ENCODE measurements at places on chromosomes 4 and X.
A peak's percentile ranks its signal among the peaks of the same experiment; 100 is the strongest.

DNA sequence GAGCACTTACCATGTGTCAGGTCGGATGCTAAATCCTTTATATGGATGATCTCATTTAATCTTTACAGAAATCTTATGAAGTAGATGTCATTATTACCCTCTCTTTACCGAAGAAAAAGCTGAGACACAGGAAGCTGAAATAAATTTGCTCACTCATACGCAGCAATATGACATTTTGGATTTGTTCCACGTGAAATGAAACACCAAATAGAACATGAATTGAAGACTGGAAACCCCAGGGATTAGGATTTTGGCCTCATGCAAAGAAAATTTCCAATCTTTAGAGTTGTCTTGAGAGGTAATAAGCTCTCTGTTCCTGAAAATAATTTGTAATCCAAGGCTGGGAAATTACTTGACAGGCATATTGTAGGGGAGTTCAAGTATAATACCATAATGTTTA, 354.4 kb upstream of the CLNK start:
- DNase-seq = no peak

DNA sequence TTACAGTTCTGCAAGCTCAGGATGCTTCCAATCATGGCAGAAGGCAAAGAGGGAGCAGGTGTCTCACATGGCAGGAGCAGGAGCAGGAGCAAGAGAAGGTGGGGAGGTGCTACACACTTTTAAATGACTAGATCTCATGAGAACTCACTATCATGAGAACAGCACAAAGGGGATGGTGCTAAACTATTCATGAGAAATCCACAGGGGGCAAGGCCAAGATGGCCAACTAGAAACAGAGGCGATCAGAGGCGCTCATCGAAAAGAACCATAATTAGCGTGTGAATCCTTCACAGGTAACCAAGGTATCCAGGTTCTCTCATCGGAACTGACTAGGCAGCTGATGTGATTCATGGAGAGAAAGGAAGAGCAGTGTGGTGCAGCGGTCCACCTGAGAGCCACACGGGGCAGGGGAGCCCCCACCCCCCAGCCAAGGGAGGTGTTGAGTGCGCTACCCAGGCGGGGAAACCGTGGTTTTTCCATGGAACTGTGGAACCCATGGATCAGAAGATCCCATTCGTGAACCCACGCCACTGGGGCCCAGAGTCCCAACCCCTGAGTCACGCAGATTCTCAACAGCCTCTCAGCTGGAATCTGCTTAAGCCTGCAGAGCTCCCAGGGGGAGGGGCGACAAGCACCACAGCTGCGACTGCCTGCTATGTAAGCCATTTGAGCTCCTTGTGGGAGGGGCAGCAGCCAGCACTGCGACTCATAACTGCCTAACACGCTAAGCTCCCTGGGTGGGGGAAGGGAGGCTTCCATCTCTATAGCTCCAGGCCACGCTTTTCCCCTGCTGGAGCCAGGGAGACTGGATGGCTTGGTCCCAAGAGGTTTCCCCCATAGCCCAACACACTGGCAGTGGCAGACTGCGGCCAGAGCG, 46.7 kb downstream of the FGF16 start:
- peak; percentile 54 for DNase-seq

GRCh38 chrX:45769761-45770582, 569.3 kb upstream of the DIPK2B start:
- DNase-seq = peak; percentile 76

GRCh38 chrX:13760426-13760825, 25.9 kb downstream of the OFD1 start:
- no peak for DNase-seq

- no peak for DNase-seq
These were observed 5.6 kb downstream of the NYX start for GRCh38 chrX:41452565-41453356.

GRCh38 chr4:113572620-113573019, 188.9 kb downstream of the CAMK2D start:
- no peak for DNase-seq

DNA sequence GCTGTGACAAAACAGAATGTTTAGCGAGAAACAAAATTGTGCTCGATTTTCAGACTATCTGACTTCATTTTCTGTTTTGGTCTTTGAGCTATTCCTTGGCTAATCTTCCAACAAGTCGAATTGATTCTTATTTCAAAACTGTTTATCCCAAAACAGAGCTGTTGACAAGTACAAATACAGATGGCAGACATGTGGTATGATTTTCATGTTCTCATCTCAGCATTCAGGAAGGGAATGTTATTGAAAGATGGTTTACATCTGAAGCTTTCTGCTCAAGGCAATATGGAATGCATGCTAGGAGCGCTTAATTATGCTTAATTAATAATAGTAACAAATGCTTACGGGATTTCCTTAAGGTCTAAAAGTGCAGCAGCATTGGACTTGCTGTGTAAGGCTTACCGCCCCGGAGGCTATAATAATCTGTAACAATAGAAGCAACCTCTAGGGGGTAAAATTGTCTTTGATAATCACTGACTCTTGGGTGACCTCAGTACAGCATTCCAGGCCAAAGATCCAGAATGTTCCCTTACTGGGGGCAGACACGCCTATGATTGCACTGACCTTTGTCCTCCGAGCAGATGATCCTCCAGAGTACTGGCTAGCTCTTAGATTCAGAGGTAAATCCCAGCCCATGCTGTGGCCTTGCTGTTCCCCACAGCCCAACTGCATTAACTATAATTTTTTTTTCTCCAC, 16.4 kb downstream of the LSM6 start:
- peak; percentile 50 for DNase-seq

GRCh38 chr4:87356832-87357526, 34.0 kb downstream of the HSD17B11 start:
- no peak for DNase-seq

GRCh38 chr4:100569196-100569595, 51.4 kb upstream of the EMCN start:
- DNase-seq = no peak

- DNase-seq = no peak
These were observed 54.8 kb downstream of the MSX1 start for GRCh38 chr4:4914059-4914820.

GRCh38 chr4:107509615-107510014, 210.4 kb downstream of the PAPSS1 start:
- no peak for DNase-seq

DNA sequence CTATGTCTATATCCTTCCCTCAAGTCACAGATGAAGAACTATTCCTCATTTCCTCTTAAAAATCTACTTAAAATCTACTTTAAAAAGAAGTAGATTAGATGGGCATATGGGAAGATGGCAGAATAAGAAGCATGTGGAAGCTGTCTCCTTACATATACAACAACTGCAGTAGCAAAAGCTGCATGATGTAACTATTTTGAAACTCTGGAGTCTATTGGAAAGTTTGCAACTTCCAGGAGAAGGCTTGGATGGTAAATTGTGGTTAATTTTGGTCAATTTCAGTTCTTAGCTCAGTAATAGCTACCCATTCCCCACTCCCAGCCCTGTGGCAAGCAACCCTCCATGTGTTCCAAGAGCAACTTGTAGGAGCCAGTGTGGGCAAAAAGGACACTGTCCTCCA, 36.9 kb downstream of the MORC4 start:
- no peak for DNase-seq

DNA sequence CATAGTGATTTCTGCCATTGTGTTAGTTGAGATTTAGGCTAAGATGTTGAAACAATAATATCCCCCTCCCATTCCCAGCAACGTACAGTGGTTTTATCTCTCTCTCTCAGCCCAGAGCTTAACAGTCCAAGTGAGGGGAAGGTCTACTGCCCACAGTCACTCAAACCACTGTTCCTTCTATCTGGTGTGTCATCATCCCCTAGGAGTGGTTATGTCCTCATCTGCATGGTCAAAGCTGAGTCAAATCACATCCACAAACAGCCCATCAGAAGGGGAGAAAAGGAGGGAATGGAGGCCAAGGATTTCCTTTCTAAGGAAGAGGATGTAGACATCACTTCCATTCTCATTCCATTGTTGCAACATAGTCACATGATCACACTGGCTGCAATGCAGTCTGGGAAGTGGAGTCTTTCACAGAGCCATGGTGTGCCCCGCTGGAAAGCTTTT, 42.8 kb upstream of the CHRNA9 start:
- DNase-seq = no peak

DNA sequence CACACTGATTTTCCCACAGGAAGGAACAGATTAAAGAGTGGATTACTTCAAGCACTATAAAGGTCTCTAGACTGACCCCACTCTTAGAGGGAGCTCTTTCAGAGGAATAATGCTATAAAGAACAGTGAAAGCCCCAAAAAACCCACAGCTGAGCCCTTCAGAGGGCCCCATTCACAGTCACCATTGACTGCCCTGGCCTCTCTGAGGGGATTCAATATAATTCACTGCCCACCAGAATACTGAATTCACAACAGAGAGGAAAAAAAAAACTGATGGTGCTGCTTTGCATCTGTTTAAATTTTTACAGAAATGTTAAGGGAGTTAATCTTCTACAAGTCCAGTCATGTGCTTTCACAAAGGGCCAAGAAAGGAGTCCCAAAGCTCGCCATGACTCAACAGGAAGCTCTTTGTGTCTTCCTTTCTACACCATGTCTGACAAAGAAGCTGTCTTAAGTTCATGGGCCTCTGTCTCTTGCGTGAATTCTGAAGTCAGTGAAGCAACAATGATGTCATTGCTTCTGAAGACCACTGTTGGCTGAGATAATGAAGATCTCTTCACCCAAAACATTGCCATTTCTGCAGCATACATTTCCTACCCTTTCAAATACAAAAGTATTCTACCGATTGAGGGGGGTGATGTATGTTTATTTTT, 174.9 kb downstream of the ADAMTS3 start:
- no peak for DNase-seq

- no peak for DNase-seq
These were observed 737 bp downstream of the NELFA start for GRCh38 chr4:2007804-2008670.

DNA sequence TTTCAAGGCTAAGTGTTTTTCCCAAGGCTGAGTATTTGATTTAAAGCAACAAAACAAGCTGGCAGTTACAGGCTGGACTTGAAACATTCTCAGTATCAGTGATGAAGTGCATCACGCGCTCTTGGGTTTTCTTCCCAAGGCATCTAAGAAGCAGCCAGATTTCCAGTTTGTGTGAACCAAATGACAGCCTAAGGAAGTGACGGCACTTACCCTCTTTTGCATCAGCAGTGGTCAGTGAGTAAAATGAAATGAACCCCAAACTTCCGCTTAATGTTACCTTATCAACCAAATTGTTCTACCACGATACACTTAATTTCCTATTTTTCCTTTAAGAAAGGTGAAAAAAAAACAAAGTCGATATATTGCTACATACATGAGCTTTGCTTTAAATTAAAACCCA, 15.8 kb upstream of the GYPE start:
- no peak for DNase-seq

DNA sequence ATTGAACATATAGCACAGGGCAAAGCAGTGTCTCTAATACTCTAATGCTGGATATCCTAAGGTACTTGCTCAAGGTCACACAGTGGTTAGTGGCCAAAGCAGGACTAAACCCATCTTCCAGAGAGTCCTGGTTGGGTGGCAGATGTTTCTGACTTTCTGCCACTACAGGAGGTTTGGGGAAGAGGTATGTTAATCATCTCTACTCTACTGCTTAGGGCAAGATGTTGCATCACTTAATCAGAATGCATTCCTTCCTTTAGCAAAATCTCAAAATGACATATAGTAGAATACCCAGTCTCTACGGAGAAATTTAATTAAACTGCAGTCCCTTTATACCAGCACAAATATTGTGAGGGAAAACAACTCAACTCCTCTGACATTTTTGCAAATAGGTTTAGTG, 190.7 kb upstream of the FAM241A start:
- DNase-seq = no peak

DNA sequence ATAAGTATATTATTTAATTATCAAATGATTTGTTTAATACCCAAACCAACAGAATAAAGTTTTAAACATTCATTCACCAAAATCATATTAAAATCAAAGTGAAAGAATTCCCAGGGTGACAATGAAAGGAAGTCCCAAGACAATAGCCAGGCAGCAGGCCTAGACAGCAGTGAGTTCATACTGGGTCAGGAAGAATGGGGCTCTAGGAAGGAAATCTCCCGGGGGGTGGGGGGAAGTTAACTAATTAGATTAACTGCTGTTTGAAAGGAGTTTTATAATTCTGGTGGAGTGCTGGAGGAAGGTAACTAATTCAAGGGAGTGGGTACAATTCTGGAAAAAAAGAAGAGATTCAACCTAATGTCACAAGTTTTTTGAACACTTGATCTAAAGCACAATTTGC, 104.1 kb downstream of the ZAR1 start:
- DNase-seq = no peak

DNA sequence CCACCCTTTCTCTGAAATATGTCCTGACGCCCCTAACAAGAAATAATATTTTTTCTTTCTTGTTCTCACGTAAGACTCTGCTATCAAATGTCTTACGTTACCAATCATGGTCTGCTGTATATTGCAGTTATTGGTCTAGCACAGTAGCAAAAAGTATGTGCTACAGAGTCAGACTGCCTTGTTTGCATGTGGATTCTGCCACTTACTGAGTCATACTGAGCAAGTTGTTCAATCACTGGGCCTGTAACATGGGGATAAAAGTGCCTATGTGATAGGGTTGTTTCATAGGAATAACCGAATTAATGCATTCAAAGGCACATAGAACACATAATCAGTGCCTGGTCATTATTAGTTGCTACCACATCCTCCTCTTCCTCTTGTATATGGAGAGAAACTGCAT, 14.1 kb downstream of the RPGR start:
- no peak for DNase-seq

DNA sequence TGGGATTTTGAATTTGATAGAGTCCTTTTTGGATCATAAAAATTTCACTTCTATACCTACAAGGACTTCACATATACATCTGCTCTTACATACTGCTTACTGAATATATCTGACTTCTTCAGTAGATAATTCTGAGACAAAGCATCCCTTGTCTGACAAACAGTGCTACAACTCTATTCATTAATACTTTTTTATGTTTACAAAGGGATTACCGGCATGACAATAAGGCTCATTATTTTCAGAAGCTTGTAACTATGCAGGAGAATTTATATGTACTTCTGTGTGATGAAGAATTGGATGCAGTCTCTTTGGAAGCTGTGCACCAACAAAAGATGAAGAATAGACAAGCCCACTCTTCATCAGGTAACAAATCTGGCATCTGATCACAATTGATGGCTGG, 1070.3 kb downstream of the STIM2 start:
- no peak for DNase-seq

DNA sequence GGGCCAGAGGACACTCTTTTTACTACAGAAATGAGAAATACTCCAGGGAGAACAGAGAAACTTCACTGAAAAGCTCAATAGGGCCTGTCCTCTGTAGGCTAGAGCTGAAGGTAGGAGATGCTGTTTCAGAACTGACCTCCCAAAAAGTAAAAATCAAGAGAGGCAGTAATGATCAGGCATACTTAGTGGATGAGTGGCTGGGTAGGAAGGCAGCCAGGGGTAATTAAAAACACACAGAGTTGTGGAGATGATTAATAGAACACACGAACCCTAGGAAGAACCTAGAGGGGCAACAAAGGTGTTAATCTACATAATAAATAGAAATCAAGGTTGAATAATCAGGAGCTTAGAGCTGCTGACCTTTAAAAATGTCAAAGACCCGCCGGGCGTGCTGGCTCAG, 582.4 kb upstream of the ADGRL3 start:
- no peak for DNase-seq

GRCh38 chrX:136204571-136204970, 46.6 kb downstream of the MAP7D3 start:
- DNase-seq = no peak

GRCh38 chr4:184080674-184081073, 137.0 kb downstream of the ENPP6 start:
- no peak for DNase-seq

All from Caco-2 (cell line).